CD4-positive, alpha-beta T cell treated with Interleukin-4 for 4 hours (primary cell): ENCODE measurements at places on chromosomes 13 and 19.

- no peak for DNase-seq
Observed at GRCh38 chr13:80501556-80501955, 160.6 kb upstream of the SPRY2 start.

DNA sequence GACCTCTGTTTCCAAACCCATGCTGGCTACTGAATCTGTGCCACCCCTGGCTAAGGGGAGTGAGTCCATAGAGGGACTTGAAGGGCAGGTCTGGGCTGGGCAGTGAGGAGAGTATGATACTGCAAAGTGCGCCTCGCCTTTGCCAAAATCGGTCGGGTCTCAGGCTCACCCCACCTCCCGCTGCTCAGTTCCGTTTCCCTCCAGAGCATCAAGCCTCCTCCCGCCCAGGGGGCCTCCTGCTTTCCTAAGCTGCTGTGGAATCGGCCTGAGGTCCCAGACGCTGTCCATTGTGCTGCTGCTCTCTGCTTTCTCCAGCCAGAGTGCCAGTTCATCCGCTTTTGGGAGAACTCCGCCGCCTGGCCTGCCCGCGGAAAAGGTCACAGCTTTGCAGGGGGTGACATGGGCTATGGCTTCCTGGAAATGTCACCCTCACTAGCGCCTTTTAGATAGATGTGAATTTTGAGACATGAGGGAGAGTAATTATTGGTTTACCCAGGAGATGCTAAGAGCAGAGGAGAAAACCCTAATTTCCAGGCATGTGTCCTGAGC lies 1418.4 kb downstream of the UQCRFS1 start:
- no peak for DNase-seq

- DNase-seq = no peak
Observed at GRCh38 chr13:84655677-84656076, 773.4 kb upstream of the SLITRK1 start.

- DNase-seq = peak; percentile 60
Observed at GRCh38 chr13:50224534-50224933, 209.3 kb downstream of the KCNRG start.

GRCh38 chr13:95341441-95341840 lies 40.2 kb upstream of the ABCC4 start:
- DNase-seq = no peak

GRCh38 chr13:99214731-99215130 lies 14.1 kb downstream of the UBAC2 start:
- DNase-seq = no peak

DNA sequence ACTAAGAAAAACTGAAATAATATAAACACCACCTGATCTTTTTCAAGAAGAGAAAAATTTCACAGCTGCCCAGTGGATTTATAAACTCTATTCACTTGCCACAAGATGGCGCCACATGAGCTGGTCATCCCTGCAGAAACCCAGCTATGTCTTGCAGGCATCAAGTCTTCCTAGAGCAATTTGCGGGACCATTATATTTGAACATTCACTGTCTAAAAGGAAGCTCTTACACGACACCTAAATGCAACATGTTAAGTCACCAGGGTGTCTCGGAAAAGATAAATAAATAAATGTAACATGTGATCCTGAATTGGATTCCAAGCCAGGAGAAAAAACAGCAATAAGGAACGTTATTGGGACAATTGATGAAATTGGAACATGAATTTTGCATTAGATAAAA lies 20.3 kb upstream of the AKT2 start:
- DNase-seq = peak; percentile 69

DNA sequence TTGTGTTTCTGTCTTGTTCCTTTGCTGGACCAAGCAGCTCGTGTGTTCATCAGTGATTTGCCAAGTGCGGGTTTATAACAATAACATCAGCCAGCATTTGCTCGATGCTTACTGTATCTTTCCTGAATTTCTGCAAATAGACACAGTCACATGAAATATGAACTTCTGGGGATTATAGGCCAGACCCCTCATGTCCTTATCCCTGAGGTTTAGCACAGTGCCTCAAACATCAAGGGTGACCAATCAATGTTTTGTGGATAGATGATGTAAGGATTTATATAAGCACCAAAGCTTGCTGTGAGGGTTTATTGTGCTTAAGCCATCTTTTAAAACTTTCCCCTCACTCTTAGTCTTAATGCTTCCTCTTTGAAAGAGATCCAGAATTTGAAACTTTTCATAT lies 323.9 kb downstream of the SLC7A1 start:
- no peak for DNase-seq

DNA sequence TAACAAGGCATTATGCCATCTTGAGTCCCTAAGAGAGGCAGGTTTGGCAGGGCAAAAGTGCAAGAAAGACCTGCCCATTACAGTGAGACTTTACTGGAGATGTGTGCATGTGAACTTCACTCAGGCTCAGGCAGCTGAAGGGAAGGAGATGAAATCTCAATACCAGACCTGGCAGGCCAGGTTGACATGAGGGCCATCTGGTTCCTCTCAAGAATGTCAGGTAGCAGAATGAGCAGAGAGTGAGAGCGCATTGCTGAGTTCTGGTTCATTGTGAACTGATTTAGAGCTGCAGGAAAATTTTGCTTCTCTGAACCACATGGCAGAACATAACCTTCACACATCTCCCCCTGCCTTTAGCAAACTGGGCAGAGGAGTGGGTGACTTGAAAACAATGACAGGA lies 406.3 kb downstream of the GPC5 start:
- no peak for DNase-seq

DNA sequence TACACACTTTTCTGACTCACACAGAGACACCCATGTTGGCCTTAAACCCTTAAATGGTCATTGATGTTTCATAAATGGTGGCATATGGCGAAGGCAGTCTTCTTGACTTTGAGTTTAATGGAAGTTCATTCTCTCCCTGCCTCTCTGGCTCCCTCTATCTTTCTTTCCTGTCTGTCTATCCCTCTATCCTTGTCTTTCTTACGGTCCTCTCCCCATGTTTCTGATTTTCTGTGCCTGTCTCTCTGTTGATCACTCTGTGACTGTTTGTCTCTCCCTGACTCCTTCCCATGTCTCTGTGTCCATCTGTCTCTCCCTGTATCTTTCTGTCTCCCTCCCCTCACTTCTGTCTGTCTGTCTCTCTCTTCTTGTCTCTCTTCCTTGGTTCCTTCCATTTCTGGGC lies 43.2 kb upstream of the SHKBP1 start:
- no peak for DNase-seq

- no peak for DNase-seq
Observed at GRCh38 chr19:9782338-9782737, 13.8 kb upstream of the ZNF846 start.

DNA sequence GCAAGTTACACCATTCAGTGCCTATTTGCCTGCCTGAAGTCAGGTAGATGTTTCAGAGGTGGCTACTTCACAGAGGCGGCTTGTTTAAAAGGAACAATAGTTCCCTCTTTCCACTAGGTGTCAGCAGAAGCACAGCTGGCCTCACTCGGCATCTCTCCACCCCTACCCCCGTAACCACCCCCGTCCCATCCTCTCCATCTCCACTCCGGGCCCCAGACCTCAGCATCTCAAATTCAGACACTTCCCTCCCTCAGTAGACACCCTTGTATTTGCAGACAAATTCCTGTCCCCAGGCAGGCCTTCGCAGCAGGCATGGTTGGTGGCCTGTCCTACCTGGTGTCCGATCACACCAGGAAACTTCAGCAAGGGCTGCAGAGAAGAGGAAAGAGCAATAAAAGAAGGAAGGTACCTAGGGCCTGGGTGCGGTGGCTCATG lies 9.1 kb upstream of the DPP9 start:
- DNase-seq = peak; percentile 71

- DNase-seq = no peak
Observed at GRCh38 chr19:17606590-17607185, 51.2 kb downstream of the COLGALT1 start.

- DNase-seq = no peak
Observed at GRCh38 chr19:49455773-49456172, 2.7 kb downstream of the ALDH16A1 start.

DNA sequence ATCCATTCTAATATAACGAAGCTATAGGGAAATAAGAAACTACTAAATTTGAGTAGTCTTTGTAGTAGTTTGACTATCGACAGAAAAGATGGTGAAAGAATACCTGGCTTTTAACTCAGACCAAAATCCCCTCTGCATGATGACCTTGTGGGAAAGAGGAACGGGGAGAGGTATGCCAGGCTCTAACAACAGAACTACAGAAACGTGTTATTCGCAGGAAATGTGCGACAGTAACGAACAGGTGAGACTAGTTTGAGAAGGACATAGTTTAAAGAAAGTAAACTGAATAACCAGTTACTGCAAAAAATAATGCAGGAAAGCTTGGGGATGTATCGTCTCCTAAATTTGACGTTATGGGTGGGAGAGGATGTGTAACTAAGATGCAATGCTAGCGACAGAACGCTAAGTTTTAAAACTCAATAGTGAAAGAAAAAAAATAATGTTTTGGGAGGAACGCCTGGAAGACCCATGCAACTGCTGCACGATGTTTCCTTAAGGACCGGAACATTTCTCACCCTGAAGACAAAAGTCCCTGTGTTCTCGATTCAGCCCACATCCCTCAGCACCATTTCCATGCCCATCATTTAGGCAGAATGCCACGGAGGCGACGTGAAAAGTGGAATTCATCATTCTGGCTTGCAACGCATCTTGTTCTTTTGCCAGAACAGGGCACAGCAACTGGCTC lies 1.6 kb upstream of the RAP2A start:
- no peak for DNase-seq

DNA sequence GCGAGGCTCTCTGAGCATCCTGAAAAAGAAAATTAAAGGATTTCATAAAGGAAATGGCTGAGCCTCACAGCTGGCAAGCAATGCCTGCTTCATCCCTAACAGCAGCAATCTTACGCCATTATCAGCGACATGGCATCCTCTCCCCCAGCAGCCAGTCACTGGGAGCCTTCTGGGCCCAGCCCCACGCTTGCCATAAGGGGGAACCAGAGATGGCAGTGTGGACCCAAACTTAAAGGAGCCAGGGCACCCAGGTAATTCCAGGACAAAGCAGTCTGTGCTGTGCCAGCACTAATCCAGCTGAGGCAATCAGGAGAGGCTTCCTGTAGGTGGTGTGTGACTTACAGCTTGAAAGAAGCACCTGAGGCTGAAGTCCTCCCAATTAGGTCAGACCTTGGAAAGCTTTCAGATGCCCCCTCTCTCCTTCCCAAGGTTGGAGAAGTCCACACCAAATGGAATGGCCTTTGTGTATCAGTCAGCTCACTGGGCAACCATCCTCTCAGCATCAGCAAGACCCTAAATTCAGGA lies 10.3 kb downstream of the VSTM2B start:
- no peak for DNase-seq

DNA sequence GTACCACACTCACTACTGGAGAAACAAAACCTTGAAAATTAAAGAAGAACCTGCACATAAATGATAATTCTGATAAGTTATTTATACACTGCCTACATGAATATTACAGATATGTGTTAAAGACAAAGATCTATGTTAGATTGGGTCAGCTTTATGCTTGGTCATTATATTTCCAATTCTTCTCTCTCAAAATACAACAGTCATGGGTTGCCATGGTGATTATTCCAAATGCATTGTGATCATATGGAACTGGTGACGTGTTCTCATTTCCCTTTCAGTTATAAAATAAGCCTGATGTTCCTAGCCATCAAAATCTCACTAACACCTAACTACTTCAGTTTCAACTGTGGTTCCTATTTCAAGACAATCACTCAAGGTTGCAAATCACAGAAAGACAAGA lies 1416.4 kb downstream of the UQCRFS1 start:
- DNase-seq = no peak

- DNase-seq = no peak
Observed at GRCh38 chr19:38412961-38413360, 10.1 kb downstream of the FAM98C start.

DNA sequence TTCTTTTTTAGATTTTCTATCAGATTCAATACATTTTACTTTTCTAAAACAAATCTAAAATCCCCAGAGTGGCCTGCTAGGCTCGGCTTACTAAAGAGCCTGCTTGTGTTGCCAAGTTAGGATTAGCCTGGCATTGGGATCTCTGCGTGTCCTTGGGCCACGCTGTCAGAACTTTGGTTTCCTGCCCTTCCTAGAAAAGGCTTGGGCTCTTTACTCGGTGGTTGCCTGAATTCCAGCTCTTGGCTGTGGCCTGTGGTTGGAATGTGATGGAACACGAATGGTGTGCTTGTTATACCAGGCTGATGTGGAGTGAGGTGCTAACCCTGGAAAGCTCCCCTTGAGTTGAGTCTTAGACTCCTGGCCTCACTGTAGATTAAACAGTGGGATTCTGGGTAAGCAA lies 8.5 kb downstream of the SPATA13 start:
- no peak for DNase-seq

GRCh38 chr13:113374511-113375175 lies 10.7 kb upstream of the GRTP1 start:
- DNase-seq = no peak

- no peak for DNase-seq
Observed at GRCh38 chr19:53884256-53884655, 2.3 kb downstream of the PRKCG start.

DNA sequence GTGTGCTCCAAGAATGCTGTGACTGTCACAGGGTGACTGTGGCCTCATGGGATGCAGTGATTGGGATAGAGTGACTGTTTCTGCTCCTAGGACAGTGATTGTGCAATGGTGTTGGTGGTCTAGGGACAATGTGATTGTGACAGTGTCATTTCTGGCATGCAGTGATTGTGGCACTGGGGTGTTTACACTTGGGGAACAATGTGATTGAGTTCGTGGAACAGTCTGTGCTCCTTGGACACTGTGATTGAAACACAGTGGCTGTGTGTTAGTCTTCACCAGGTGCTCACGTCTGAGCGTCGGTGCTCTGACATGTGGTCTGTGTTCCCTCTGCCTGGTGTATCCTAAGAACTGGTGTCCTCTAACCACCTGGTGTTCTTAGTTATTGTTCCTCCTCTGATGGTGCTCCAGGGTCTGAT lies 1.7 kb downstream of the PDE4A start:
- no peak for DNase-seq

DNA sequence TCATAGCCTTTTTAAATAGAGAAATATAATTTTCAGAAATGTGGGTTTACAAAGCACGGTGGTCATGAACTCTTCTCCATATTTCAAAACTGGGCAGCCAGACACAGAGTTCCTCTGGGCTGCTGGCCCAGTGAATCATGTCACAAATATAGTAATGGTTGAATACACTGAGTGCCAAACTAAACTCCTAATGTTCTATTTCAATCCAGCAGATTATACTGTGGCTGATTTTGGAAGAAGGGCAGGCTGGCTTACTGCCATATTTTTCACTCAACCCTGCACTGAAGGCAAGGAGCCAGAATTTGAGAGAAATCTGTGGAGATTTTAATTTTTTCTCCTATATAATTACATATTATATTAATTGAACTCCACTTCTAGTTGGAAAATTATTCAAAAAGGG lies 17.0 kb upstream of the PRR20A start:
- DNase-seq = no peak

DNA sequence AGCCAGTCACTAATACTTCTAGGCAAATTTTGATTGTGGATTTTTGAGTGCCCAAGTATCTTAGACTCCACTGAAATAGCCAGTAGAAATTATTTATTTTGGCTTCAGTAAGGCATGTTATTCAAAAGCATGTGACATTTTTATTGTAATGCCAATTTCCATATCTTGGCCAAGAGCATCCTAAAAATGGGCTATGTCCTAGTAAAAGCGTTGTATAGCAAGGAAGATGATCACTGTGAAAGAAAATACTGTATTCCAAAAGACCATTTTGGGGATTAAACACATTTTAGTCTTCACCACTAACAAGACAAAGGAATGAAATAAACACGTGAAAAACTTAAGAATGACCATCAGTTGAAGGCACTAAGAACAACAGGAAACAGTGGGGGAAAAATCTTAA lies 149.1 kb downstream of the NUFIP1 start:
- DNase-seq = no peak
